Mucosa of descending colon (tissue), 3 donors: ENCODE measurements at places on chromosomes 16 and 17. TPM values are rescaled to one million over a fixed set of nuclear protein-coding genes. Genes with fewer than 3 reads are reported as not detected.

GRCh38 chr17:74217888-74218287, 4.5 kb downstream of the TTYH2 start:
- no peak for DNase-seq

DNA sequence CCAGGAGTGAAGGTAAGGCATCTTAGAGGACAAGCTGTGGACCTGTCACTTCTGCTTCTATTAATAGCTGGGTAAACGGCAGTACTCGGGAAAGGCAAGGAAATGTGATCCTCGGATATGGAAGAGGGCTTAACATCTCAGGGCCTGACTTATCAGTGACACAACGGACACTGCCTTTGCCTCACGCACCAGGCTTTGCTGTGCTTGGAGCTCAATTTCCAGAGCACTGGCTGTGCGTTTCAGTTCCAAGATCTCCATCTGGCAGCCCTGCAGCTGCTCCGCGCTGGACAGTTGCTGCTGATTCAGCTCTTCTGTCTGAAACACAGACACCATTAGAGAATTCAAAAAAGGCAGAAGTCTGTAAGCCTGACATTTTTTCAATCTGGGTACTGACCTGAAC, 3.5 kb downstream of the KRT40 start:
- DNase-seq, result no peak

The LGALS9B gene
- 14.3 TPM for total RNA-seq

The CD300C gene
- total RNA-seq, result 1.7 TPM
